Activated T-helper 1 cell treated with Interleukin-2 at 50 U/mL for 16 hours (primary cell): ENCODE measurements at places on chromosomes 2 and 18.

- DNase-seq: no peak
Observed at GRCh38 chr2:135183822-135184221, 131.7 kb downstream of the RAB3GAP1 start.

GRCh38 chr2:236917164-236917563 lies 168.5 kb upstream of the COPS8 start:
- no peak for DNase-seq

DNA sequence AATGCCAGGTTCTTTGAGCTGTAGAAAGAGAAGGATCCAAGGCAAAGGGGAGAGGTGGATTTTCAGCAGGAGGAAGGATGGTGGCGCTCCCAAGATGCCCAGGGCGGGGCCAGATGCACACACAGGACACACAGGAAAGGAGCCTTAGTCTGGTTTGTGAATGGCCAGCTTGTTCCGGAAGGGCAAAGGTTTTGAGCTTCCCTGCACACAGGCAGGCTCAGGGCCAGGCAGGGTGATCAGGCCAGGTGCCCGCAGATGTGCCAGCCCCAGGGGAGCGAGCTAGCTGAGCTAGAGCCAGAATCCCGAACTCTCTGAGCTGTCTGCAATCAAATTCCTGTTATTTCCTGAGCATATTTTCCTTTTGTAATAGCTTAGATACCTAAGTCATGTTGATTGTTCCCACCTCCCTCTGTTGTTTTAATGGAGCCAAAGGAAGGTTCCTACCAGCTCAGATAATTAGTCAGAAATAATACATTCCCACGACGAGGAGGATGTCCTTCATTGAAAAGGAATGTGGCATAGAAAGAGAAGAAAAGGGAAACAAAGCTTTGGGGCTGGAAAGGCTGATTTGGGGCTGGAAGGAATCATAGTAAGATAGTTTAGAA lies 13.7 kb upstream of the OTOF start:
- no peak for DNase-seq

GRCh38 chr2:192645811-192646598 lies 451.3 kb upstream of the TMEFF2 start:
- no peak for DNase-seq

DNA sequence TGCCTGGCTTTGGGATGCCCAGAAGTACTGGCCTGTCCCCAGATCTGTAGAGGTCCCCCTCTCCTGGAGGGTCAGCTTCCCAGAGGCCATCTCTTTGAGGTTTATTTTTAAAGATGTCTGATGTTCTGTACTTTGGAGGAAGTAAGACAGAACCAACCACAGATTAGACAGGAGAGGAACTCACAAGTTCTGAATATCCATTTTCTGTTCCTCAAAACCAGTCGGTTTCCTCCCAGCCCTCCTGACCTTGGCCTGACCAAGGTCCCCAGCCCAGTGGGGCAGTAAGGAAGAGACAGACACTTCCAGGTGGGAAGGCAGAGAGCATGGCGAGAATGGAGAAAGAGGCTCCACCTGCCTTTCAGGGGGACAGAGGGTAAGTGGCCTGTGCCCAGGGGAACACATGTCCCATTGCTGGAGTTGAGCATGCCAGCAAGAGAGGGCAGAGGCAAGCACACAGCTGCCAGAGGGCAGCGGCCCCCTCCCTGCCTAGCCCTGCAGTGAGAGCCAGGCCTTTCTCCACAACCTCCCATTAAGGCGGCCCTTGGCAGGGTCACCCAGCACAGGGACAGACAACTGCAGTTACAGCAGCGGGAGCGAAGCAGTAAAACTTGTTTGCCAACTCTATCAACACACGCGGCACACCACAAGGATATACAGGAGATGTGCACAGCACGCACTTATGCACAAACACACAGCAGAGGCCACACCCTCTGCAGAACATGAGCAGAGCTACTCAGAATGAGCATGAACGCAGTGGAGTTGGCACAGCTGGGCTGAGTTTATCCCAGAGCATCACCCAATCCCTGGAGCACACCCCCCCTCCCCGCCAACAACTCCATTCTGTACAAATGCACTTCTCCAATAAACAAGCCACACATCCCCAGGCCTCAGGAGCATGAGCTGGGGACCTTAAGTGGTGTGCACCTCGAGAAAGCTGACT lies 18.5 kb upstream of the SEMA4C start:
- DNase-seq: no peak

GRCh38 chr2:12737738-12738485 lies 21.2 kb downstream of the TRIB2 start:
- no peak for DNase-seq

- DNase-seq: no peak
Observed at GRCh38 chr2:40554665-40555294, 102.9 kb upstream of the SLC8A1 start.

DNA sequence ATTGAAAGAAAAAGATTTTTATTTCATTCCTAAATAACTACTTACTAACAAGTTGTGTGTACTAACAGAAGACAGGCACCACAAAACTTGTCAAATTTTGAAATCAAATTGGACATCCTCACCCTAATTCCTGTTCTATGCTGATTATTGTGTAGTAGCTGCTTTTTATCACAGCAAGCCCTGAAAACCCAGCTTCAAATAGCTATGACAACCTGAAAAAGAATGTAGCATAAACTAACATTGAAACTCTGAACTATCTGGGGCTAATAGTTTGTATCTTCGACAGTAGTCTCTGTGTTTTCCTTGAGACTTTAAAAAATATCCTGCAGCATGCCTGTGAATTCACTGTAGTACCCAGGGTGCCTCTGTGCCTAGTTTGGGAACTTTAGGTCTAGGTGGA lies 122.6 kb downstream of the WDPCP start:
- no peak for DNase-seq

GRCh38 chr18:40407909-40408308 lies 1547.1 kb upstream of the PIK3C3 start:
- DNase-seq: no peak

GRCh38 chr2:229431327-229431954 lies 160.4 kb upstream of the PID1 start:
- DNase-seq: no peak

DNA sequence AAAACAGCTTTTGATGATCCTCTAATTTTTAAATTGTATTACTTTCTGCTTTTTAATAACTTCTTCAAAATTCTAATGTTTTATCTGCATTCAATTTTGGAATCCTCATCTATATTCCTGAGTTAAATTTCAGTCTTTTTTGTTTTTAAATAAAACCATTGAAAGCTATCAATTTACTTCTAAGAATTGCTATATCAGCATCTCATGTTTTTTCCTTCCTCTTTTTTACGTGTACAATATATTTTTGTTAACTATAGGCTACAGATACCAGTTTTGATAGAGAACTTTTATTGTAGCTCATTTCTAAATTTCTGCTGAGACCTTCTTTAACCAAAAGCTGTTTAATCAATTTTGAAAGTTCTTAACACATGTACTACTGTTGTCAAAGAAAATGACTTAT lies 84.5 kb downstream of the SS18 start:
- DNase-seq: no peak

DNA sequence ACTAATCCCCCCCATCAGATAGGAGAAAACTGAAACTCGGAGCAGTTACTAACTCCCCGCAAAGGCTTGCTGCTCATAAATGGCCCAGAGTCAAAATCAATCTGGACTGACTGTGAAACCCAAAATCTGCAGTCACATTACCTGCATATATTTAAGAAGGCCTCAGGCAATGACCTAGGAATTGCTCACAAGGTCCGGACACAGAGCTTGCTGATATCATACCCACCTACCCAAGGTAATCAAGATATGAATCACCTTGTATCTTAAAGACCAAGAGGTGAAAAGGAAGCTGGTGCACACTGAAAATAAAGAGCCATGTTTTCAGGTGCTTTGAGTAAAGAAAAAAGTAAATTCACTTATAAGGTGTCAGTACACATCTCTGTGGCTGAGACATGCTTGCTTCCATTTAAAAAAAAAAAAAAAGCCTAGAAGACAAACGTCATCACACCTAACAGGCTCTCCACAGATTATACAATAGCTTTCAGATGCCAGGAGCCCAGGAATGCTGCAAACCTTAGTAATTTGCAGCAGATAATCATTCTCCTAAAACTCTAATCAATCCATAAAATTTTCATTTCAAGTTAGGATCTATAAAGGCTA lies 195.4 kb downstream of the ZEB2 start:
- no peak for DNase-seq

- DNase-seq: no peak
Observed at GRCh38 chr2:33570681-33571080, 28.4 kb downstream of the FAM98A start.
